ENCODE measurements at places on chromosomes 7 and 10.

DNA sequence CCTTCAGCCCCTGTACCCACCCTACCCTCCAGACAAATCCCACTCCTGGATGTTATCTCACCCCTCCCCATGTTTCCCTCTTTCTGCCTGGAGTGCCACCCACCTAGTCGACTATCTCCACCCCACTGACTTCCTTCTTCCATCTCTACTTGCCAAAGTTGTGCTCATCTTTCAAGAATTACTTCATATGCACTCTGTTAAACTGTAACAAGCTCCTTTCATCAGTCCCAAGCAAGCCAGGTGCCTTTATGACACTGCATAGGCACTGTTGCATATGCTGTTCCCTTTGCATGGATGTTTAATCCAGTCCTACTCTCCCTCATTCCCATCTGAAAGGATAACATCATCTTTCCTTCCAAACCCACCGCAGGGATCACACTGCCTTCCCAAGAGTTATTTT is 8.9 kb upstream of the CDK1 start:
- DNase-seq = no peak

- DNase-seq = no peak
Measured at GRCh38 chr10:28690545-28690944, 13.2 kb downstream of the BAMBI start.

DNA sequence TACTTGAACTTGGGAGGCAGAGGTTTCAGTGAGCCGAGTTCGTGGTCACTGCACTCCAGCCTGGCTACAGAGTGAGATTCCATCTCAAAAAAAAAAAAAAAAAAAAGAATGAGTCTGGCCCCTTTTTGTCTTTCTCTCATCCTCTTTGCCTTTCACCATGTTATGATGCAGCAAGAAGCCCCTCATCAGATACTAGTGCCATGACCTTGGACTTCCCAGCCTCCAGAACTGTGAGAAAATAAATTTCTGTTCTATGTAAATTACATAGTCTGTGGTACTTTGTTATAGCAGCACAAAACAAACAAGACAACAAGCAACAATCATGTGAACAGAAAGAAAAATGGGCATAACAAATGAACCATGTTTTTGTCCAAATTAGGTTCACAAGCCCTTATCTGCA is 2.3 kb upstream of the DBNL start:
- DNase-seq = no peak

GRCh38 chr10:122029499-122030199 is 40.7 kb downstream of the TACC2 start:
- no peak for DNase-seq

DNA sequence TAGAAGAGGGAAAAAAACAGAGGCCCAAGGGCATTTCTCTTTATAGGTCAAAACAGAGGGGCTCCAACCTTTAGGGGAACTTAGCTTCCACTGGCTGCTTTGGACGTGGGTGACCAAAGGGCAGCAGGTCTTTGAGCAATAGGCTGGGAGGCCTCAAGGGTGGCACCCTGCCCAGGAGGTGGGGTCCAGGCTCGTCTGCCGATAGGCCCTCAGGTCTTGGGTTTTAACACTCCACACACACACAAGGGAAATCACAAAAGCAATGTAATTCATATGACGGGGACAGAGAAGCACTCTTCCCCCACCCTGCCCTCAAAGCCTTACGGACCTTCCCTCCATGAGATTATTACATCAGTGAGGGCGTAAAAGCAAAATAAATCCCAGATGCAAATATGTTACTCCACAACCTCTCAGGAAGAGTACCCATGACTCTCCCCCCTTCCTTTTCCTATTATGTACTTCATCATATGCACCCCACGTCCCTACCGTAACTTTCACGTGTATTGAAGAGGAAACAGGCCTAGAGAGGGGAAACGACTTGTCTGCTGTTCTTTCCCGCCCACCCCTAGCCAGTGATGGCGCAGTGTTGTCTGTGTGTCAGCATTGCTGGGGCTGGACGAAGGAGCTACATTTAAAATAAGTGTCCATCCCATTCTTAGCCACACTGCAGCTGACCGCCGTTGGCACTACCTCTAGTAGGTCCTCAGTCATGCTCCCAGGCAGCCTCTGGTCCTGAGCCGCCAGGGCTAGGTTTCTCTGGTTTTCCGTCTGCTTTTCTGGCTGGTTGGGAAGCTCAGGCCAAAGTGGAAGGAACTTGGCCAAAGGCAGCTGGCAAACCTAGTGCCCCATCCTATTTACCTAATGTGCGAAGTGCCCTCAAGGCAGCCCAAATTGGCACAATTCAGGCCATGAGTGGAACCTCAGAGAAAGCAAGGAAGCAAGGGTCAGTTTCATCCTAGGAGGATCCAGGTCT is 2.1 kb downstream of the PCBD1 start:
- DNase-seq = no peak

GRCh38 chr7:135775230-135775629 is 26.6 kb upstream of the FAM180A start:
- DNase-seq = no peak

Data from aorta (tissue), 5 donors.